ENCODE measurements at places on chromosomes 4 and X. TPM values are rescaled to one million over a fixed set of nuclear protein-coding genes. Genes with fewer than 3 reads are reported as not detected.

- no peak for DNase-seq
Observed at GRCh38 chr4:128603081-128603480, 206.4 kb upstream of the JADE1 start.

DNA sequence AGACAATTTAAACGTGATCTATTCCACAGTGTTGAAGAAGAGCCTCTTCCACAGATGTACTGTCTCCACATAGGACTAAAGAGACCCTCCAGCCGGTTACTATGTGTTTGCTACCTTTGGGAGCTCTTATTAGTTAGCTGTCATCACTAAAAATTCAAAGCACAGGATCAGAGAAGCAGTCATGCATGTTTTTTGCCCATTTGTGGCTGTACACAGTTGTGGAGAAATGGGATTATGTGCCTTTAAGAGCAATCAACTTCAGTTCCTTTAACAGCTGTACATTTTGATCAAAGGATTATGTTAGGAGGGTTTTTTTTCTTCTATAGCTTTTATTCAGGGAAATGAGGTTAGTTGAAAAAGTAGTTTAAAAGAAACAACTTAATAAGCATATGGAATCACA, 149.0 kb upstream of the SPOCK3 start:
- no peak for DNase-seq

DNA sequence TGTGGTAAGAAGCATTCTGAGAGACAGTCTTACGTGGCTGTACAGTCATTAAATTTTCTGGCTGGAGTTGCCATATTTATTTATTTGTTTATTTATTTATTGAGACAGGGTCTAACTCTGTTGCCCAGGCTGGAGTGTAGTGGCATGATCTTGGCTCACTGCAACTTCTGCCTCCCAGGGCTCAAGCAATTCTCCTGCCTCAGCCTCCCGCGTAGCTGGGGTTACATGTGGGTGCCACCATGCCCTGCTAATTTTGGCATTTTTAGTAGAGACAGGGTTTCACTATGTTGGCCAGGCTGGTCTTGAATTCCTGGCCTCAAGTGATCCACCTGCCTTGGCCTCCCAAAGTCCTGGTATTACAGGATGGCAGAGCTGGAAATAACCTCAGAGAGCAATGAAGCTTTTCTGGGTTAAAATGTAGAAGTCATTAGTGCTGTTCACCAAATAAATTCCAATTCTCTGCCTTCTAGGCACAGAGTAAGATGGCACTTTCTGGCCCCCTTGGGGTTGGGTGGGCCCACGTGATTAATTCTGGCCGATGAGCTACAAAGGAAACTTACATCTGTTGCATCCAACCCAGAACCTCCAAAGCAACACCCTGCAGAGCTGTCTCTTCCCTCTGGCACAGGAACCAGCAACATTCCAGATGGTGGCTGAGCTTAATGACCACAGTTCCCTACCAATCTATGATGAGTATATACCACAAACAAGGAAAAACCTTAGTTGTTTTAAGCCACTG, 4.5 kb downstream of the MRFAP1 start:
- DNase-seq: no peak

GRCh38 chr4:169398316-169398715, 127.6 kb upstream of the SH3RF1 start:
- DNase-seq: peak; percentile 90

- DNase-seq: no peak
Observed at GRCh38 chr4:84394386-84394785, 104.7 kb downstream of the NKX6-1 start.

- no peak for DNase-seq
Observed at GRCh38 chr4:8008391-8008790, 68.7 kb upstream of the AFAP1 start.

Gene SOX3
- 0.98 TPM for total RNA-seq

DNA sequence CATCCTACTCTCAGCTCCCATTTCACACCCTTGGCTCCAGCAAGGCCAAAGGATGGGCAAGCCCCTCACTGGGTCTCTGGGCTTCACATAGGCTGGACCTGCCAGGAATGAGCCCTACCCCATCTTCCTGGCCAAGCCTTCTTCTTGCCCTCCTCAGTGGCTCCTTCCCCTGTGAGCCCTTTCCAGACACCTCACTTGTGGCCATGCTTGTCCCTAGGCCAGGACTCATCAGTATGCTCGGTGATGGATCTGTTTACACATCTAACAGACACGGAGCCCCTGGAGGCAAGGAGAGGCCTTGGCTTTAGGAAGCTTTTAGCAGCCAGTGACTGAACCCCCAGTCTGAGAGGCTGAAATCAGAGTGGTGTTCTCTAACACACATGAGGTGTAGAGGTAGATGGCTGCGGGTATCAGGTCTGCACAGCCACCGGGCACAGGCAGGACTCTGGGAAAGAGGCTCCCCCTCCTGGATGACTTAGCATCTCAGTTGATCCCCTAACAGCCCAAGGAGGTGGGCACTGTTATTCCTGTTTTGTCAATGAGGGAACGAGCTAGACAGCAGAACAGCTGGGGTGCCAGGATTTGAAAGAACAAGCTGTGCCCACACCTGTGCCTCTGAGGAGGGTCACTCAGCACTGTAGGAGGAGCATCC, 44.8 kb downstream of the PPP2R2C start:
- DNase-seq: no peak

GRCh38 chr4:78019414-78019813, 37.7 kb upstream of the FRAS1 start:
- DNase-seq: no peak

Gene NXF2B
- total RNA-seq: not detected

Gene KIF4A
- 1.7 TPM for total RNA-seq

Gene POLN
- 3.6 TPM for total RNA-seq

DNA sequence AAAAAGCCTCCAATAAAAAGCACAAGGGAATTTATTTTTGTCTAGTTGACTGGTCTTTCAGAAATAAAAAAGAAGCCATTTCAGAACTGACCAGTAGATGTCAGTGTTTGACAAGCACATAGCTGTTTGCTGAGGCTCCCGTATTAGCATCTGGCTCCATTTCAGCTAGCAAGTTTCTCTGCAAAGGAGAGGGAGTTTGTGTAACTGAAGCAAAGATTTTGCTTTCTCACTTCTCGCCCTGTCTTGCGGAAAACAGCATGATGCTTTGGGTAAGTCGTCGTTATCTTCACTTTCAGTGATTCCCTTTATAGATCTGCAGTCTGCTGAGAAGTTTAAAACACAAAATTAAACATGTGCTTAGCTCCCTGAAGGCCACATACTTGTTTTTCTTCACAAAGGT, 85.5 kb downstream of the CT47B1 start:
- peak; percentile 54 for DNase-seq

- peak; percentile 40 for DNase-seq
Observed at GRCh38 chrX:118823263-118824172, at the start of gene ZCCHC12. Gene ZCCHC12 (plus strand): TSS chrX:118823824. CDS start chrX:118825245, 1,421 bp downstream.

DNA sequence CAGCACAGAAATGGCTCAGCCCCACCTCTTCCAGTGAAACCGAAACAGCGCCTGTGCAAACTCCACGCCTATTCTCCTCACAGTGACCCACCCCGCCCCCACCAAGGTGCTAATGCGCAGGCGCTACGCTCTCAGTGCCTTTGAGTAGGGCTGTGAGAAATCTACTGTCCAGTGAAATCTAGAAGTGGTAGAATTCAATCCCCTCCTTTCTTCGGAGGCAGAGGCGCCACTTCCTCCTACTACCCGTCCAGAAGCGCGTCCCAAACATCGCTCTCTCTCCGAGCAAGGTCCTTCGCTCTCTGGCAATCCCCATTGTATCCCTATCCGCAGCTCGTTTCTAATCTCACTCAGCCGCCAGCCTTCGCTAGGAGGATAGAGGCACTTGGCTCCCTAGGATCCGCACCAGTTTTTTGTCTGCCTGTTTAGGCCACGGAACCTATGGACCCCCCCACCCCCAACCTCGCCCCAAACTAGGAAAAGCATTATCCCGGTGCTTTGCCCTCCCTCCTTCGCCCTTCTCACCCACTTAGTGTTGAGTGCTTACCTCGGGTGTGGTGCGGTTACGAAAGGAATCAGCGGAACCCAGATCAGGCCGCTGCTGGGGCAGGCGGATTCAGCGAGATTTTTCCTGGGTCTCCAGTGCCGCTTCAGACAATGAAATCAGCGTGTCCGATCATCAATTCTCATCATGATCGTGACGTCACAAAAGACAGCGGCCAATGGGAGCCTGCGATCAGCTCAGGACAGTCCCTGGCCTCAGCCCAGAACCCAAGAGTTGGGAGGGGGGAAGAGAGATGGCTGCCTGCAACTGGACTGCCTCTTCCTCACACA, at the start of gene HDX:
TSS of gene HDX (minus strand) at position 656 of the 831 bp plus-strand sequence. CDS start 27,056 bp downstream, outside the sequence.
- DNase-seq: peak; percentile 70

Gene SHROOM4
- 7.0 TPM for total RNA-seq

Gene GUCY1A1
- total RNA-seq: 0.48 TPM

Gene CCDC160
- total RNA-seq: 1.5 TPM

DNA sequence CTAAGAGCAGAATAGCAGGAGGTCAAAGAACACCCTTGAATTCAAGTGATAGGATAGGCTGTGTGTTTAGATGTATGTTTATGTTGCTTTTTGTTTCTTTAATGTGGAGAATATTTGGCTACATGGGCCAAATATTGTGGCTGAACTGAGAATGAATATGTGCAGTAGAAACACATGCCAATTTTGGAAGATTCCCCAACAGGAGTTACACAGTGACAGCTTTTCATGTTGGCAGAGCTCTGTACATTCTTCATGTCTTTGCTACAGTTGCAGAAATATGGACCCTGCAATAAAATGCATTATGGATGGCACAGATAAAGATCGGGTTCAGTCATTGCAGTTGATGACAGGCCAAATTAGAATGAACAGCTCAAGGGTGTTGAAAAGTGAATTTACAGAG, 82.8 kb upstream of the SLC4A4 start:
- DNase-seq: no peak

GRCh38 chr4:155609455-155610059, 57.1 kb upstream of the GUCY1A1 start:
- no peak for DNase-seq

Gene TEX13D
- total RNA-seq: not detected

Gene MAGEA3
- 0.58 TPM for total RNA-seq

DNA sequence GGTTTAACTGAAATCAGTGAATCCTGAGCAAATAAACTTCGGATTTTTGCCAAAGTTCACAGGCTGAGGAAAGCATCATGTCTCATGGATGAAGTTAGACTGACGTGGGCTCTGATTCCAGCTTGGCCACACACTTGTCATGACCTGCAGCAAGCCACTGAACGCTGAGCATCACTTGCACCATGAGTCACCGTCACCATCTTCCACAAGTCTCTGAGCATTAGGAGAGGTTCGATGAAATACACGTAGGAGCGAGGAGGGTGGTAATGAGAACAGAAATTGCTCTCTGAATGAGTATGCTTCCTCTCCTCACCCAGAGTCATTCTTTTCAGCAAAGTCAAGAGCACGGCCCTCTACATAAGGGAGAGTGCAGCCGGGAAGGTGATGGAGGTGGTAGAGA, 3.8 kb upstream of the TRIML2 start:
- DNase-seq: no peak

- DNase-seq: peak; percentile 96
Observed at GRCh38 chr4:7903791-7904516, 35.7 kb downstream of the AFAP1 start.

GRCh38 chr4:3353752-3354454, 61.1 kb downstream of the RGS12 start:
- DNase-seq: no peak

DNA sequence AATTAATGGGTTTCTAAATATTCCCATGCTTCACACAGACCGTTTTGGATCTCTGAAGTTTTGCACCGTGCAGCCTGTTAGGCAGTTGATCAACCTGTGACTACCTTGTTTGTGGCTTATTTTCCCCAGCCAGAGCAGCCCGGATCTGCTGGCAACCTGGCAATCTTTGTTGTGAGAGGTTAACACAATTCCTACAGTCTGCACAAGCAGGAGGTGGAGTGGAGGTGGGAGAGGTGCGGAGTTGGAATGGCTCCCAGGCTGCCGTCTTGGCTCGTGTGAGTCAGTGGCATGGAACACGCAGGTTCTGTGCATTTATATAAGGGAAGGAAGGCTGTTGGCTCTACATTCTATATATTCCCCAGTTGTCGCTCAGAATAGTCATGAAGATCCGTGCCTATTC, 70.9 kb upstream of the STOX2 start:
- no peak for DNase-seq

DNA sequence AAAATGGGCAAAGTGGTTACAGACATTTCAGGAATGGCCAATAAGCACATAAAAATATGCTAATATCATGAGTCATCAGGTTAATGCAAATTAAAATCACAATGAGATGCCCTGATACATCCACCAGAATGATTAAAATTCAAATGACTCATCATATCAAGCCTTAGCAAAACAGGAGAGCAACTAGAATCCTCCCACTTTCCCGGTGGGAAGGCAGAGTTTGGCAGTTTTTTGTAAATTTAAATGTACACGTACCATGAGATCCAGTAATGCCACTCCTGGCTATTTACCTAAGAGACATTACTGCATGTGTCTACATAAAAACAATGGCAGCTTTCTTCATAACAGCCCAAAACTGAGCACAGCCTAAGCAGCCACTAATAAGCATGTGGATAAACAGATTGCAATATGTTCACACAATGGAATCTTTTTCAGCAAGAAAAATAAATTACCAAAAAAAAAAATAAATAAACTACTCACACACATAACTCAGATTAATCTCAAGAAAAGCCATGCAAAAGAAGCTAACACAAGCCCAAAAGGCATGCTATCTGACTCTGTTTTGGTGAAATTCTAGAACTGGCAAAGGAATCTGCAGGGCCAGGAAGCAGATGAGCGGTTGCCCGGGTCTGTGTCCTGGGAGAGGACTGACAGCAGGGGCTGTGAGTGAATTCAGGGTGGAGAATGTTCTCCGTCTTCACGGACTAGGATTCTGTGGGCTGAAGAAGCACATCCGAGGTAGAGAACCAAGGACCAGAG, 48.8 kb downstream of the AFAP1 start:
- DNase-seq: peak; percentile 97
